ENCODE measurements at places on chromosomes 6 and 20.

DNA sequence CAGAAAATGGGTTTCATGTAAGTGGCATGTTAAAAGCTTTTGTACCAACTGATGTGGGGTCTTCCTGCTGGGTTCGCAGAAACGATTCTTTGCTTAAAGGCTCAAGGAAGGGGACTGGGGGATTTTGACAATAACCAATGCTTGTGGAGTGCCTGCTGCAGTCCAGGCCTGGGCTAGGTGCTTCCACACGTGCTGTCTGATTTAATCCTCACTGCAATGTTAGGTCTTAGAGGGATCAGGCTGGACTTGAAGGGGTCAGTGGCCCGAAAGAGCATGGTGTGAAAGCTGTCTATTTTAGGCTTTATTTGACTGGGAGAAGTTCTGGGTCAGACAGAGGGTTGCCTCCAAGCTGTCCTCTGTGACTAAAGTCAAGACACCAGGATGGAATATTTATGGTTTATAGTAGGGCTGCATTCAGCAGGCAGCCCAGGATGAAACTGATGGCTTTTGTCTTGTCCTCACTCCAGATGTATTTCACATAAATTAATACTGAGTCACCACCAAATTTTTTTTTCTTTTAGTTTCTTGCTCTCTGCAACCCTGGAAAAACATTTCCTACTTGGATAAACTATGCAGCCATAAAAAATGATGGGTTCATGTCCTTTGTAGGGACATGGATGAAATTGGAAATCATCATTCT lies 219.1 kb downstream of the ZMYND8 start:
- peak; percentile 69 for DNase-seq

- no peak for DNase-seq
These were observed 31.9 kb downstream of the HIVEP2 start for GRCh38 chr6:142913036-142913510.

- no peak for DNase-seq
These were observed 665.7 kb upstream of the GJE1 start for GRCh38 chr6:141467041-141467440.

DNA sequence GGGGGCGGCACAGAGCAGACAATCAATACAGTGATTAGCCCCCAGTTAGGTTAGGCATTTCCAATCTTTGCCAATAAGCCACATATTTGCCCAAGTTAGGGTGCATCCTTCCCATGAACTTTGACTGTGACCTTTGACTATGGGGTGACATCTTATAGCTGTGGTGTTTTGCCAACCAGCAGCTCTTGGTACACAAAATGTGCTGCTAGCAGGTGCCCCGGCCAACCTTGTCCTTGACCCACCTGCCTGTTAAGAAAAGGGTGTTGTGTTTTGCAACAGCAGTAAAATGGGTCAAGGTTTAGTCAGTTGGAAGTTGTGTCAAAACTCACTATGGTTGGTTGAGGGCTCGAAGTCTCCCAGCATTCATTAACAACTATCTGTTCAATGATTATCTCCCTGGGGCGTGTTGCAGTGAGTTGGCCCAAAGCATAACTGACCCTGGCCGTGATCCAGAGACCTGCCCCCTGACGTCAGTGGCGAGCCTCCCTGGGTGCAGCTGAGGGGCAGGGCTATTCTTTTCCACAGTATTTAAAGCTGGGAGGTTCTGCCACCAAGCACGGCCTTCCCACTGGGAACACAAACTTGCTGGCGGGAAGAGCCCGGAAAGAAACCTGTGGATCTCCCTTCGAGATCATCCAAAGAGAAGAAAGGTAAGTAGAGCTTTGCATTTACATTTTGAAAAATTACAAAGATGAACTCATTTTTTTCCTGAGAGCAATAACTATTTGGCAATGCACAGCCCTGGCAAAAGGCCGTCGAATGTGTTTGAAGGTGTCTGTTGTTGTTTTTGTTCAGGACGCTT lies at the start of gene PCK1:
PCK1 (plus strand) TSS at position 557 of the 802 bp plus-strand sequence. CDS start 302 bp downstream, outside the sequence.
- DNase-seq = no peak

DNA sequence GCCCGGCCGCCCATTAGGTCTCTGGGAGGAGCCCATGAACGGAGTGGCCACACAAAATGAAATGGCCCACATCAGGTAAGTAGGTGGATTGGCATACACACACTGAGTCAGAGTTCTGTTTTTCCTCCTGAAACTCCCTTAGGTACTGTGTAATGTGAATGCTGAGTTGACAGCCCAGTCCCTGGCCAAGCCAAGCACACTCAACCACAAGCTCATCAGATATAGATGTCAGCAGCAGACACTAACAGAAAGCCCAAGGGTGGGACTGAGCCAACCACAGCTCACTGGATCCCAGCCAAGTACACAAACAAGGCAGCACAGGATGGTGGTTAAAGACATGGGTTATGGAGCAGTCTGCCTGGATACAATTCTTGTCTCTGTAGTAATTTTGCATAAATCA lies 403.4 kb downstream of the GJA1 start:
- peak; percentile 74 for DNase-seq
